ENCODE measurements at places on chromosomes 2 and 18.

DNA sequence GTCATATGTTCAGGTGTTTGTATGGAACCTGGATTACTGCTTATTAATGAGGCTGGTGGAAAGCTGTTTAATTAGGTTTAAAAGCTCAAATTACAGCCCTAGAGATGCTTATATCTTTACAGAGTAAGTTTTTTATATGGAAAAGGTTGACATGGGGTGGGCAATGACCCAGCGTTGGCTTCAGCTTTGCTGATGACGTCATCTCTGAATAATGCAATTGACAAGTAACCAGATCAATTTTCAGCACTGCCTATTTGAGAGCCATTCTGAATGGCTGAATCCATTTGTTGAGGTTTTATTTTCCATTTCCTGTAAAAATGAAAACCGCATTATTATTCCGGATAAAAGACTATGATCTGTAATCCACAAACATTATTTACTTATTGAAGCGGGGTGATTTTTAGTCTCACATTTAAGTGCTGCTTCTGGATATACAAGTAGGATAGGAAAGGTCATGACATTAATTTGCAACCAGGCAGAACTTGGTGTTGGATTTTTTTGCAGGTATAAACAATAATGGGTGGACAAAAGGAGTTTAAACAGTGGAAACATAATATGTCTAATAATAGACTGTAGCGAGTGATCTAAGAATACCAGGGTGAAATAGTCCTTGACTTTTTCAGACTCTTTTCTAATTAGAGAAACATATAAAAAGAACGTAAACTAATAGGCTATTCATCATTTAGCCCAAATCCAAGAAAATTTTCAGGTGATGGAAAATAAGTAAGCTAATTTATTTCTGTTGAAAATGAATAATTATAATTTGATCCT lies 2.7 kb downstream of the PPP1R1C start:
- H3K27ac ChIP-seq: no peak overlapping the region
- no peaks in the 10 kb centered on the region for H3K4me1 ChIP-seq
- no peak overlapping the region for H3K4me3 ChIP-seq
- no peaks in the 10 kb centered on the region for H3K27me3 ChIP-seq

DNA sequence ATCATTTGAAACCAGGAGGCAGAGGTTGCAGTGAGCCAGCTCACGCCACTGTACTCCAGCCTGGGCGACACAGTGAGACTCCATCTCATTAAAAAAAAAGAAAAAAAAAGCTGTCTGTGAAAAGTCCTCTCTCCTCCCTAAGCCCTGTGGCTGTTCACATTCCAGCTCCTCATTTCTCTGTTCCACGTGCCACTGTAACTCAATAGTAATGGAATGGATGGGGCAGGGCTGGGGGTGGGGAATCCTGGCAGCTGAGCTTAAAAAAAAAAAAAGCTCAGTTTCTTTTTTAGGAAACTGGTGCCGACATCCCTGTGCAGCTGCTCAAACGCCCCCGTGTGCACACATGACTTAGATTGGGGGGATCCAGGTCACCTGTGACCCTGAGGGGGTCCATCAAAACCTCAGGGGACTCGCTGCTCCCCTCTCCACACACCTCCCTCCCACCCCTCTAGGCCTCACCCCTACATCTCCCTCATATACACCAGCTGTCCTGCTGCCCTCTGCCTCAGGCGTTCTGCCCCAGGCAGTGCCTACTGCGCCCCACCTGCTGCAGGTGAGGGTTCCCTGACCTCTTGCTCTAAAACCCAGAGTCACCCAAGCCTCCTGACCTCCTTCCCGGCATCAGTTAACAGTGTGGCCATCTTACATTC lies 255.4 kb downstream of the AGAP1 start:
- no peak overlapping the region for H3K27ac ChIP-seq
- DNase-seq: peak; percentile 51
- peaks cover 2% of the 10 kb centered on the region for H3K36me3 ChIP-seq
- no peaks in the 10 kb centered on the region for H3K27me3 ChIP-seq

DNA sequence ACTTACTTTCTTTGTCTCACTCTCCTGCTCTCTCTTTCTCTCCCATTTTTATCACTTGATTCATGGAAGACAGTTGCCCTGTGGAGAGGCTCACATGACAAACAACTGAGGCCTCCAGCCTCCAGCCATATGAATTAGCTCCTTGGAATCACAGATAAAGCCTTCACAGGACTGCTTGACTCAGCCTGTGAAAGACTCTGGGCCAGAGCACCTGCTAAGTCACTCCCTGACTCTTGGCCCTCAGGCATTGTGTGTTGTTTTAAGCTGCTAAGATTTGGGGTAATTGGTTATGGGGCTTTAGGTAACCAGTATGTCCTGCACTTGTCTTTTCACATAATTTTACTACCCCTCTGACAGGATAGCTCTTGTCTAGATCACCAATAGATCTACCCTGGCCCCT lies 334.9 kb downstream of the SOX11 start:
- no peak for DNase-seq
- no peak overlapping the region for H3K27ac ChIP-seq
- no peaks in the 10 kb centered on the region for H3K4me1 ChIP-seq
- H3K4me3 ChIP-seq: no peak overlapping the region
- no peaks in the 10 kb centered on the region for H3K27me3 ChIP-seq
- H3K36me3 ChIP-seq: no peaks in the 10 kb centered on the region

GRCh38 chr2:211598238-211598637 lies 940.4 kb downstream of the ERBB4 start:
- H3K36me3 ChIP-seq: no peaks in the 10 kb centered on the region
- H3K27me3 ChIP-seq: no peaks in the 10 kb centered on the region
- H3K4me3 ChIP-seq: no peak overlapping the region
- DNase-seq: no peak
- no peaks in the 10 kb centered on the region for H3K4me1 ChIP-seq
- H3K27ac ChIP-seq: no peak overlapping the region

DNA sequence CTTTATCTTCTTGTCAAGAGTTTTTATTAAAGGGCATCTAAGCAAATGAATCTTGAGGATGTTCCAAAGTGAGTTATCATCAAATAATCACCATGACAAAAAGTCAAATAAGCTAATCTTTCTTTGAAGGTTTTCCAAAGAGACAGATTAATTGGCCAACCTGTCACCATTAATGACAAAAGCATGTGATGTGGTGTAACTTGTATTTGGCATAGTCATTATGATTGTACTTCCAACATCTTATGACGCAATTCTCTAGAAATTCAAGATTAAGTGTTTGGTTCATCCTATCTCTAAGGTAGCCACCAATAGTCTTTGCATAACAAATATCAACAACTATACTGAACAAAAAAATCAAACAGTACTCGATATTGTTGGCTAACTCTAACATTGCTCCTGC lies 28.6 kb downstream of the RBMS1 start:
- H3K4me1 ChIP-seq: peaks cover 8% of the 10 kb centered on the region
- no peaks in the 10 kb centered on the region for H3K36me3 ChIP-seq
- H3K27ac ChIP-seq: no peak overlapping the region
- H3K4me3 ChIP-seq: no peak overlapping the region

- no peaks in the 10 kb centered on the region for H3K27me3 ChIP-seq
- H3K4me3 ChIP-seq: no peak overlapping the region
- peaks cover 3% of the 10 kb centered on the region for H3K4me1 ChIP-seq
- H3K36me3 ChIP-seq: no peaks in the 10 kb centered on the region
- H3K27ac ChIP-seq: no peak overlapping the region
Measured at GRCh38 chr2:152548996-152549395, 168.3 kb downstream of the PRPF40A start.

GRCh38 chr2:118686346-118686745 lies 161.1 kb downstream of the EN1 start:
- no peaks in the 10 kb centered on the region for H3K27me3 ChIP-seq
- DNase-seq: peak; percentile 76
- H3K27ac ChIP-seq: no peak overlapping the region
- H3K36me3 ChIP-seq: no peaks in the 10 kb centered on the region
- H3K4me3 ChIP-seq: no peak overlapping the region

- no peak overlapping the region for H3K4me3 ChIP-seq
- H3K36me3 ChIP-seq: no peaks in the 10 kb centered on the region
- no peaks in the 10 kb centered on the region for H3K4me1 ChIP-seq
- DNase-seq: peak; percentile 77
- no peak overlapping the region for H3K27ac ChIP-seq
Measured at GRCh38 chr2:1884933-1885580, 140.7 kb upstream of the PXDN start.

DNA sequence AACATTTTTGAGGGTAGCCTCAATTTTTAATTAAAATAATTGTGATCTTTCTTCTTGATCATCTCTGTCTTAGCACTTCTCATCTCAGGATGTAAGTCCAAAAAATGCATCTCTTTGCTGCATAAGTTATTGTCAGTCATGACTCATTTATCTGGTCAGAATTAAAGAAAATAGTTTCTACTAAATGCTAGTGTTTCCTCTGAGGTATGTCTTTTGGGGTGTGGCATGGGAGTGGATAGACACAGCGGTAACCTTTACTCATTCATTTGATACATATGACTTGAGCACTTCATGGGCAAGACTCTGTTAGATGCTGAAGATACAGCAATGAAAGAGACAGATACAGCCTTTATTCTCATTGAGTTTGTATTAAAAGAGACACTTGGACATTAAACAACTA lies 284.7 kb downstream of the IRS1 start:
- peak; percentile 18 for DNase-seq
- H3K36me3 ChIP-seq: no peaks in the 10 kb centered on the region
- no peaks in the 10 kb centered on the region for H3K27me3 ChIP-seq
- H3K4me3 ChIP-seq: no peak overlapping the region
- H3K4me1 ChIP-seq: peaks cover 12% of the 10 kb centered on the region

GRCh38 chr2:10584242-10584753 lies 105.5 kb downstream of the NOL10 start:
- H3K36me3 ChIP-seq: peaks cover 2% of the 10 kb centered on the region
- peak overlapping the region; percentile 72 for H3K27ac ChIP-seq
- H3K4me3 ChIP-seq: no peak overlapping the region
- H3K27me3 ChIP-seq: no peaks in the 10 kb centered on the region
- H3K4me1 ChIP-seq: peaks cover 3% of the 10 kb centered on the region
- peak; percentile 27 for DNase-seq

GRCh38 chr2:25340181-25340921 lies 1.4 kb downstream of the DNMT3A start:
- no peak for DNase-seq
- peaks cover 2% of the 10 kb centered on the region for H3K4me1 ChIP-seq
- no peaks in the 10 kb centered on the region for H3K27me3 ChIP-seq

DNA sequence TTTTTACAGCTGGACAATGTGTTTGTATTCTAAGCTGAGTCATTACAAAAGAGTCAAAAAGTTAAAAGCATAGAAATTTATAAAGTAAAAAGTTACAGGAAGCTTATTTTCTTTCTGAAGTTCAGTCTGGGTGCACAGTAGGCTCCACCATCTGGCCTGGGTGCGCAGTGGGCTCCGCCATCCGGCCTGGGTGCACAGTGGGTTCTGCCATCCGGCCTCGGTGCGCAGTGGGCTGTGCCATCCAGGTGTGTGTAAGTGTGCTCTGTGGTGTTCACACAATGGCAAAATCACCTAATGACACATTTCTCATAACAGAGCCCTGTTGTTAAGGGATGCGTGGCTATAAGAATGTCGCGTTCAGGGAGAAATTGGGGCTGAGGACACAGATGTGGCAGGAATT lies 195.5 kb downstream of the ANKRD30B start:
- no peak overlapping the region for H3K27ac ChIP-seq
- no peak overlapping the region for H3K4me3 ChIP-seq
- no peaks in the 10 kb centered on the region for H3K36me3 ChIP-seq
- no peak for DNase-seq
- H3K4me1 ChIP-seq: no peaks in the 10 kb centered on the region
- H3K27me3 ChIP-seq: no peaks in the 10 kb centered on the region

GRCh38 chr18:8049147-8049546 lies 482.0 kb downstream of the PTPRM start:
- no peaks in the 10 kb centered on the region for H3K4me1 ChIP-seq
- DNase-seq: peak; percentile 6
- H3K27ac ChIP-seq: no peak overlapping the region
- H3K27me3 ChIP-seq: no peaks in the 10 kb centered on the region

DNA sequence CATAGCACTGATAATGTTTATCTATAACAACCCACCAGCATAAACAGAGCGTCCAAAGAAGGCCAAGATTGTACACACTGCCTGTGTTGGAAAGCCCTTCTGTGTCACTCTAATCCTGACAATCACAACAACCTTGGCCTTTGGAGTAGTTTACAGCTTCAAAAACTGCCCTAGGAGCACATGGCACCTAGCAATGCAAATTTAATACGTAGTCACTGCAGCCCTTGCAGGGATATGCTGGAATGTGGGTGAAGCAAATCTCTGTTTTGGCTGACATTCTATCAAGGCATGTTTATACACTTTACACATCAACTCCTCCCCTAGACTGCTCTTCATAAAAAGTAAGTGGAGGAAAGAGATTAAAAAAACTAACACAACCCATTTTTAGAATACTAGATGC lies 66.8 kb downstream of the GRB14 start:
- DNase-seq: peak; percentile 23
- H3K4me1 ChIP-seq: no peaks in the 10 kb centered on the region
- no peak overlapping the region for H3K4me3 ChIP-seq
- H3K36me3 ChIP-seq: no peaks in the 10 kb centered on the region

GRCh38 chr2:96534701-96535181 lies 1.8 kb upstream of the ARID5A start:
- no peaks in the 10 kb centered on the region for H3K36me3 ChIP-seq
- no peak overlapping the region for H3K27ac ChIP-seq
- peaks cover 34% of the 10 kb centered on the region for H3K4me1 ChIP-seq
- no peak for DNase-seq

GRCh38 chr2:47636596-47637264 lies 146.2 kb upstream of the MSH6 start:
- H3K27me3 ChIP-seq: peaks cover 6% of the 10 kb centered on the region
- no peak overlapping the region for H3K4me3 ChIP-seq
- no peaks in the 10 kb centered on the region for H3K4me1 ChIP-seq
- H3K36me3 ChIP-seq: no peaks in the 10 kb centered on the region

DNA sequence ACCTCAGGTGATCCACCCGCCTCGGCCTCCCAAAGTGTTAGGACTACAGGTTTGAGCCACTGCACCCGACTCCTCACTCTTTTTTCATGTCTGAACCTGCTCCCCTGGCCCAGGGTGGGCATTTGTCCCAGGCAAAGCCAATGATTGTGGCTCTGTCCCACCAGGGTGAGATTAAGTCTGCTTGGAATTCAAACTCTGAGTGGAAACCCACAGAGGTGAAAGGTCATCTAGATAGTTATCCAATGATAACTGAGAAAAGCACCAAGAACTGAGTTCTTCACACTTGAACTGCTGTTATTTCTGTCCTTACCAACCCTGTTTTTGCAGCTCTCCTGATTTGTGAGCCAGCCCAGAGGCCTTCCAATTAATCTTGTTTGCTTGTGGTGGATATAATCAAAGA lies 62.4 kb upstream of the ACVR1 start:
- DNase-seq: peak; percentile 62
- H3K4me3 ChIP-seq: no peak overlapping the region
- no peak overlapping the region for H3K27ac ChIP-seq
- no peaks in the 10 kb centered on the region for H3K36me3 ChIP-seq
- H3K4me1 ChIP-seq: no peaks in the 10 kb centered on the region
- peaks cover 5% of the 10 kb centered on the region for H3K27me3 ChIP-seq

GRCh38 chr2:195537811-195538210 lies 119.2 kb upstream of the SLC39A10 start:
- DNase-seq: no peak
- no peaks in the 10 kb centered on the region for H3K27me3 ChIP-seq
- no peak overlapping the region for H3K27ac ChIP-seq
- H3K36me3 ChIP-seq: no peaks in the 10 kb centered on the region
- peaks cover 11% of the 10 kb centered on the region for H3K4me1 ChIP-seq

GRCh38 chr18:57085371-57085770 lies 61.5 kb upstream of the BOD1L2 start:
- H3K27me3 ChIP-seq: no peaks in the 10 kb centered on the region
- no peak overlapping the region for H3K27ac ChIP-seq
- no peaks in the 10 kb centered on the region for H3K4me1 ChIP-seq
- no peaks in the 10 kb centered on the region for H3K36me3 ChIP-seq
- no peak overlapping the region for H3K4me3 ChIP-seq

GRCh38 chr2:226601881-226602662 lies 197.5 kb downstream of the IRS1 start:
- no peaks in the 10 kb centered on the region for H3K4me1 ChIP-seq
- no peak overlapping the region for H3K4me3 ChIP-seq
- H3K36me3 ChIP-seq: no peaks in the 10 kb centered on the region
- no peak overlapping the region for H3K27ac ChIP-seq
- no peaks in the 10 kb centered on the region for H3K27me3 ChIP-seq
